Liver (tissue), 10 donors: ENCODE measurements at places on chromosomes 2 and 18. TPM values are rescaled to one million over a fixed set of nuclear protein-coding genes. Genes with fewer than 3 reads are reported as not detected.
A peak's percentile ranks its signal among the peaks of the same experiment; 100 is the strongest.

- no peaks in the 10 kb centered on the region for H3K36me3 ChIP-seq
- no peak for DNase-seq
- H3K4me3 ChIP-seq = no peak overlapping the region
- H3K27ac ChIP-seq = no peak overlapping the region
- H3K4me1 ChIP-seq = no peaks in the 10 kb centered on the region
Measured at GRCh38 chr2:72395096-72395495, 247.4 kb upstream of the CYP26B1 start.

DNA sequence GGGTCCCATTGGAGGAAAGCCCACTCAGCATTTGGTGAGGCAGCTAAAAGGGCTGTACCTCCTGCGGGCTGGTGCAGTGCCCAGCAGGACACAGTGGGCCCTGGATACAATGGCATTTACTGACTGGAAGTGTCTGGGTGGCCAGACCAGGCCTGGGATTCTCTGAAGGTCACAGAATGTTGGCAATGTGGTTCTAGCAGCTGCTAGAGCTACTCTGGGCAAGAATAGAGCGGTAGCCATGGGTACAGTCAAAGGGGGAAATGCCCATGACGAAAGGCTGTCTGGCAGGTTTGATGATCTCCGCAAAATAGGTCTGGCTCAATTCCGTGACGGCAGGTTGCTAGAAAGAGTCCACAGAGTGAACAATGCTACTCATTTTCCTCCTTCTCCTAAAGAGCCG is 241.8 kb downstream of the AFF3 start:
- no peaks in the 10 kb centered on the region for H3K36me3 ChIP-seq
- DNase-seq = no peak
- H3K4me1 ChIP-seq = peaks cover 7% of the 10 kb centered on the region
- H3K4me3 ChIP-seq = no peak overlapping the region

DNA sequence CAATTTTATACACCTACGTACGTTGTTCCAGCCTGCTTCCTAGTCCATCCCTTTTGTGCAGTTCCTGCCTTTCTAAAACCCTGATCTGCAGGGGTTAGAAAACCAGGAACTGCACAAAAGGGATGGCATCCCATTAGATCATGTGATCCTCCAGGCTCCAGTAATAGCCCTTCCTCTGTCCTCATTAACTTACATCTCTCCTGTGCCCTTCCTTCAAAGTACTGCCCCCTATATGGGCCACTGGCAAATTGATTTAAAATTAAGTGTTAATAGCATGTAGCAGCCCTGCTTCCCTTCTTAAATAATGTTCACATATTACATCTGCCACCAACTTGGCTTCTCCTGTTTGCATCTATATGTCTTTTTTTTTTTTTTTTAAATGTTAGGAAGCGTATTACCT is 61.3 kb upstream of the NXPH2 start:
- H3K27me3 ChIP-seq = peaks cover 8% of the 10 kb centered on the region
- no peak overlapping the region for H3K4me3 ChIP-seq
- no peaks in the 10 kb centered on the region for H3K4me1 ChIP-seq
- no peak overlapping the region for H3K27ac ChIP-seq

GRCh38 chr2:232276733-232277313 is 101.7 kb upstream of the ALPP start:
- no peak overlapping the region for H3K27ac ChIP-seq
- no peak overlapping the region for H3K4me3 ChIP-seq
- no peaks in the 10 kb centered on the region for H3K4me1 ChIP-seq

DNA sequence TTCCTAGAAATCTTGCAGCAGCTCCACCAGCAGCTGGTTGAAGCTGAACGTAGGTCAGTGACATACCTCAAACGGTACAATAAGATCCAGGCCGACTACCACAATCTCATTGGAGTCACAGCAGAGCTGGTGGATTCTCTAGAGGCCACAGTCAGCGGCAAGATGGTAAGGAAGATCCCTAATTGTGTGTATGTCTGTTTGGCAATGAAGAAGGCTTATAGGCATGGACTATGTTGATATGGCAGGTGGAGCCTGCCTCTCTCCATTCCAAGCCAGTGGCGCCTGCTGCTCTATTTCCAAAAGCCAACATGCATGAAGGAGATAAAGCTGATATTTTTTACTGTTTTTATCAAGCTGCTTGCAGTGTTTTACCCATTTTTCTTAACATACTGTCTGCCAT is 36.8 kb downstream of the ARMC9 start:
- H3K27ac ChIP-seq = no peak overlapping the region
- H3K36me3 ChIP-seq = no peaks in the 10 kb centered on the region
- H3K4me3 ChIP-seq = no peak overlapping the region
- H3K27me3 ChIP-seq = no peaks in the 10 kb centered on the region
- peak; percentile 52 for DNase-seq

DNA sequence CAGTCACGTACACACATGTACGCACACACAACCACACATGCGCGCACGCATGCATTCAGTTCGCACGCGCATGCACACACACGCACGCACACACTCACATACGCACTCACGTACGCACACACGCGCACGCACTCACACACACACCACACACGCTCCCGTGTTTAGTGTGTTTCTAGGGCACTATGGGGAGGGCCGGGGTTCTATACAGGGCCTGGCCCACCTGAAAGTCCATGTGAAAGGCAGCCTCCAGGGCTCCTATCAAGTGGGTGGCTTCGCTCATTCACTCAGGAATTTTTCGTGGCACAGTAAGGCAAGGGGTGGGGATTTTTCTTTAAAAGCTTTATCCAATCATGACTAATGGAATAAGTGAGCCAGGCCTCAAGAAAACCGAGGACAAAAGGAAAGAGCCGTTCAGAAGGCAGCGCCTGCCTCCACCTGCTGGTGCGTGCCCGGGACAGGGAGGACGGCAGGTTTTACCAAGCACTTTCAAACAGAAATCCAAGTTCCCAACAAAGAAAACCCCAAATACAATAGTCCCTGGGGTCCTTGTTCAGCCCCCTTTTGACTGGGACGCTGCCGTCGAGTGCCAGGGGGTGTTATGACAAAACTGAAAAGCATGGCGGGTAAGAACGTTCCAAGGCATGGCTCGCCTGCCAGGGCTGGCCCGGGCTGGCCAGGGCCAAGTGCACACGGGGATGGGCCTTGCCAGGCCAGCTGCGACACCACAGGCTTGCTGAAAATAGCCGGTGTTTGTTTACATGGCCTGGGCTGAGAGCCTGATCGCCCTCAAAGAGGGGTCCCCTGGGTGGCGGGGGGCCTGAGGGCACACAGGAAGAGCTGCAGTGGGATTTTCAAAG is 110.0 kb downstream of the HDAC4 start:
- peaks cover 43% of the 10 kb centered on the region for H3K4me1 ChIP-seq
- no peak overlapping the region for H3K4me3 ChIP-seq
- no peak overlapping the region for H3K27ac ChIP-seq
- H3K36me3 ChIP-seq = no peaks in the 10 kb centered on the region

DNA sequence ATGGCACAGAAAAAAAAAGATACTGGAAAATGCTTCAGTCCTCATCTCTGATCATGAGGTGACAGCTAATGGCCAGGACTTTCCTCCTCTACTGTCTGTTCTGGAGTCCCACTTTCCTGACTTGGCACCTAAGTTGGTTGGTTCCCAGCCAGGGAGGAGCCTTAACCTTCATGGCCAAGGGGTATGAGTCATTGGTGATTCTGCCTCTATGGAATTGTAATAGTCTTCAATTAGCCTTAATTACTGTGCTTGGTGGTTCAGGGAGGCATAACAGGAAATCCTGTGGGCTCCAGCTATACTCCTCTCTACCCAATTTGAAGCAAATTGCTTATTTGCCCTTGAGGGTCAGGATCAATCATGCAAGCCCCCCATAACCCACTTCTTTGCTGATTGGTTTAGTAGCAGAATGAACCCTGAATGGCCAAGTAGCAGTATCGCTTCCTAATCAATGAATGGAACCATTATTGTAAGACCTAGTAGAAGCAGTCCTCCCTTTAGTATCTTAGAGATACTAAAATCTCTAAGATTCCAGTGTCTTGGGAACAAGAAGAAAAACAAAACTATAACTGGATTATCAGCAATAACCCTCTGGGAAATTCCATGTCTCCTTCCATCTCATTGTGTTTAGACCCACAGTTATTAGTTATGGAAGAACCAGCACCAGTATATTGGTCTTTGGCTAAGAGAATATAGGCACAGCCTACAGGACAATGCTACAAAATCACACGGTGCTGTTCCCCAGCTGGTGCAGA is 109.0 kb downstream of the COL6A3 start:
- no peak overlapping the region for H3K4me3 ChIP-seq
- H3K4me1 ChIP-seq = no peaks in the 10 kb centered on the region
- no peaks in the 10 kb centered on the region for H3K27me3 ChIP-seq
- no peak overlapping the region for H3K27ac ChIP-seq

DNA sequence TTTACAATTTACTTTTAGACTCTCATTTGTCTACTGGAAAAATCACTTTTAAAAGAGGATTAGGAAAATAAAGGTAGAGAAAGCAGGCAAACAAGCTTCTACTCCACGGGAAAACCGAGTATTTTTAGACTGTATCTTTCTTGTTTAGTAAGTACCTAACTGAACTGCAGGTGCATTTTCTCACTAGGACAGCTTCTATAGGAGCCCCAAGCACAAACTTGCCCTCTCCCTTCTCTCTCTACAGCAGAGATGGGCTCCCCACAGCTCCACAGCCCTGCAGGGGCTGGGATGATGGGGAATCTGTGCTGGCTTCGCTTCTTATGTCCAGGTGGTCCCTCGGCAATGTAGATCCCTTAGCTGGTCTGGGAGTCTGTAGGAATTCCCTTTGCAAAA is 16.2 kb downstream of the PSTPIP2 start:
- no peaks in the 10 kb centered on the region for H3K27me3 ChIP-seq
- H3K4me3 ChIP-seq = no peak overlapping the region

DNA sequence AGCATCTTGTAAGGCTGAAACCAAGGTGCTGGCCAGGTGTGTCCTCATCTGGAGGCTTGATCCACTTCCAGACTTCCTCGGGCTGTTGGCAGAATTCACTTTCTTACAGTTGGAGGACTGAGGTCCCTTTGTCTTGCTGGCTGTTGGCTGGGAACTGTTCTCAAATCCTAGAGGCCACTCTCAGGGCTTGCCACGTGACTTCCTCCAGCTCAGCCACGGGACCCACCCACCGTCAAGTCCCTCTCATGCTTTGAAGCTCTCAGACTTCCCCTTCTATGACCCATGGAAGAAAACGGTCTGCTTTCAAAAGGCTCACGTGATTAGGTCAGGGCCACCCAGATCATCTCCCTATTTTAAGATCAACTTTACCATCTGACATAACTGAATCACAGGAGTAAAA is 77.1 kb downstream of the SMAD4 start:
- H3K27me3 ChIP-seq = no peaks in the 10 kb centered on the region
- no peak for DNase-seq
- no peak overlapping the region for H3K4me3 ChIP-seq
- H3K36me3 ChIP-seq = no peaks in the 10 kb centered on the region

DNA sequence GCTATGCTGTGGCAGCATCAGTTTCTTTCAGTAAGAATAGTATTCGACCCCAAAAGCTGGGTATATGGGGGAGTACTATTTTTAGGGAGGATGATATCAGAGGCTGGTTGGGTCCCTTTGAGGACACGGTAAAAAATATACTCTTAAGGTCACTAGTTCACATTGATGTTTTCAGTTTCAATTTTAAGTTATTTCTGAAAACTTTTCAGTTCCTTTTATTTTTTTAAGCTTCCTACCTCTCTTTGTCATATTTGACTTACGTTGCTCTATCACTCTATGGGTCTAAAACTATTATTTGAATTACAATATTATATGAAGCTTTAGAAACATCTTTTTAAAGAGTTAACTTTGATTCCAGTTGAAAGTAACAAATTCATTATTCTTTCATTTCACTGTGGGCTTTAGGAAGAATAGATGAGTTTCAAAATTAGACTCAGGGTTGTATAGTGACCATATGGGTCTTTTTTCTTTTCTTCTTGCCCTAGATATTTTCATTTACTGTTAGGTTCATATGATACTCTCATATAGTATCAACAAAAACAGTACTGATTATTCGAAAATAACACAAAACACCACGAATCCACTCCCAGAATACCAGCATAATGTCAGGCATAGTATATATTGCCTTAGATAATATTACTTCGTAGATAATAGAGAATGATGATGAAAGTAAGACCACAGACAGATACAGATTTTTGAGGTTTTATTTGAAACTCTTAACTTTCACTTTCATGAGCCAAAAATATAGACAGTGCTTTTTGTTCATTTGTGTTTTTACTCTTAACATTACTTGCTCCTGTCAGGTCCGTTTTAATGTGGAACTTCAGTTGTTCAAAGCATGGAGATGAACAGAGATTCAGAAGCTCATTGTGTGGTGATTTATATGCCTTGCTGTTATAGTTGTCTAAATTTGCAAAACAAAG is 9.8 kb downstream of the RMDN2 start:
- no peak for DNase-seq
- H3K27ac ChIP-seq = no peak overlapping the region
- H3K27me3 ChIP-seq = no peaks in the 10 kb centered on the region
- H3K36me3 ChIP-seq = no peaks in the 10 kb centered on the region

DNA sequence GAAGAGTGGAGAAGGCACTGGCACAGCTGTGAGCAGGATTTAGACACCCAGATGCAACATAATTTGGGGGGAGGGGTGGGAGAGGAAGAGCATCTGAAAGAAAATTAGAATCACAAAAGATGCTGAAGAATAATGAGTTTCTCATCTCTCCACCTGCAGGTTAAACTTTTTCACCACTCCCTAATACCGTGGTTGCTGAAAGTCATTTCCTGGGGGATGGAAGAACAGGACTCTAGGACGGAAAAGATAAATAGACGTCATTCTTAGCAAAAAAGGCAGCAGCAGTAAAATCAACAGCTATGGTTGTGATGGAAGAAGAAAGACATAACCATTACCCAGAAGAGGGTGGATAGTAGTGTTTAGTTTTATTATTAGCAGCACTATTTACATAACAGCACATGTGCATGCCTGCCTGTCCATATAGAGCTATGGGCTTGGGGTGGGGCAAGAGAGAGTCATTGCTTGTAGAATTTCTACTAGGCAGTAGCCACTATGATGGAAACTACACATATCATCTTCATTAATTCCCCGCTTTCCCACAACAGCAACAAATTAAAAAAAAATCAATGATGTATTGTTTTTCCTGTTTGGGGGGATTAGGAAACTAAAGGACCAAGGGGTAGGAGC is 212.2 kb downstream of the TRIB2 start:
- H3K27me3 ChIP-seq = no peaks in the 10 kb centered on the region
- H3K36me3 ChIP-seq = no peaks in the 10 kb centered on the region
- no peaks in the 10 kb centered on the region for H3K4me1 ChIP-seq
- no peak overlapping the region for H3K4me3 ChIP-seq
- DNase-seq = no peak

Gene FBXO36
- total RNA-seq = 1.3 TPM

Gene IL36A
- total RNA-seq = not detected

- H3K36me3 ChIP-seq = no peaks in the 10 kb centered on the region
- peaks cover 12% of the 10 kb centered on the region for H3K4me1 ChIP-seq
- H3K4me3 ChIP-seq = no peak overlapping the region
- no peak for DNase-seq
- no peaks in the 10 kb centered on the region for H3K27me3 ChIP-seq
Measured at GRCh38 chr2:43519643-43520221, 76.1 kb downstream of the THADA start.

- peaks cover 11% of the 10 kb centered on the region for H3K4me1 ChIP-seq
- no peak overlapping the region for H3K27ac ChIP-seq
- peaks cover 2% of the 10 kb centered on the region for H3K27me3 ChIP-seq
- H3K4me3 ChIP-seq = no peak overlapping the region
- DNase-seq = no peak
Measured at GRCh38 chr2:88451811-88452564, 505 bp downstream of the FOXI3 start.
